IMR-90 (cell line): ENCODE measurements at places on chromosomes 16 and 17. TPM values are rescaled to one million over a fixed set of nuclear protein-coding genes. Genes with fewer than 3 reads are reported as not detected.

COX11 gene
- total RNA-seq = 29.4 and 43.6 TPM in 2 replicates

WNT9B gene
- total RNA-seq = not detected in 2 replicates

OR1F1 gene
- not detected in 2 replicates for total RNA-seq

FADS6 gene
- total RNA-seq = not detected in 2 replicates

CRISPLD2 gene
- 35.0 and 37.5 TPM in 2 replicates for total RNA-seq

CPNE7 gene
- total RNA-seq = 5.0 and 5.4 TPM in 2 replicates

AHSP gene
- total RNA-seq = not detected in 2 replicates

DPEP3 gene
- total RNA-seq = not detected in 2 replicates

TMED6 gene
- total RNA-seq = not detected in 2 replicates

- no peaks in the 10 kb centered on the region for H3K36me3 ChIP-seq
- no peaks in the 10 kb centered on the region for H3K27me3 ChIP-seq
- DNase-seq = no peak
- no peak overlapping the region for H3K27ac ChIP-seq
These were observed 129.1 kb downstream of the STX8 start for GRCh38 chr17:9446528-9446927.

DNA sequence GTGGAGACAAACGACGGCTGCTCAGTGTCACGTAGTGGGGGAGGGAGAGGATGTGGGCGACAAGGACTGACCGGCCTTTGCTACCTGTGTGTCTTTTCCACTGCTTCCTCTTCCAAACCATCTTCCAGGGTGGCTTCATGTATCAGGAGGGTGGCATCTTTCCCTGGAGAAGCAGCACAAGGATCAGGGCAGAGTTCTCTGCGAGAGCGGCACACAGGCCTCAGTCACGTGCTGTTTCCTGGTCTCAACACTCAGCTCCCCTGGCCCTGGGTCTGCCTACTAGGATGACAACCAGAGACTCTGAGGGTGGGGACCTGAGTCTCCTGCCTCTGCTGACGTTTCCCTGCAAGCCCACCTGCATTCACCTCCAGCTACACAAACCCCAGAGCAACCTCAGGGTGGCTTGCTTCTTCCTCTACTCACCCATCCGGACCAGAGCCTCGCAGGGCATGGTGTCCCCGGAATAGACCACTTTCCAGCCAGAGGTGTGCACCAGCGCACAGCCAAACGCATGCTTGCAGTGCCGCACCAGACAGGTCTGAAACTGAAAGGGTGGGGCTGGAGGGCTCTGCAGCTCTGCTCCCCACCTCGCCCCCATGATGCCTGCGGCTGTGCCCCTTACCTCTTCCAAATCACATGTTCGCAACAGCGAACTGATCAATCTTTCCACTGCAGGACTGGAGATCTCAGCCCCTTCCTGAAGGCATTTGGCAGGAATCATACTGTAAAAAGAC lies 23.3 kb downstream of the ELAC2 start:
- H3K4me3 ChIP-seq = no peak overlapping the region
- H3K27ac ChIP-seq = no peak overlapping the region
- peaks cover 80% of the 10 kb centered on the region for H3K36me3 ChIP-seq
- no peaks in the 10 kb centered on the region for H3K4me1 ChIP-seq
- DNase-seq = no peak
- H3K27me3 ChIP-seq = no peaks in the 10 kb centered on the region

- H3K4me1 ChIP-seq = no peaks in the 10 kb centered on the region
- H3K27me3 ChIP-seq = no peaks in the 10 kb centered on the region; the same call in 1 of the 2 replicates
- no peak for DNase-seq
- H3K27ac ChIP-seq = no peak overlapping the region
These were observed 13.4 kb upstream of the FAM83G start for GRCh38 chr17:19017804-19018599.

- H3K36me3 ChIP-seq = no peaks in the 10 kb centered on the region
- no peak for DNase-seq
- H3K27ac ChIP-seq = peak overlapping the region; percentile 59
- H3K4me3 ChIP-seq = peak overlapping the region; percentile 66
- peaks cover 14% of the 10 kb centered on the region for H3K4me1 ChIP-seq
- no peaks in the 10 kb centered on the region for H3K27me3 ChIP-seq
These were observed 490 bp downstream of the GID4 start for GRCh38 chr17:18039535-18040260.

- H3K27me3 ChIP-seq = no peaks in the 10 kb centered on the region
- no peaks in the 10 kb centered on the region for H3K4me1 ChIP-seq
- peaks cover 43% of the 10 kb centered on the region for H3K36me3 ChIP-seq
- no peak for DNase-seq
- no peak overlapping the region for H3K4me3 ChIP-seq
- H3K27ac ChIP-seq = no peak overlapping the region
These were observed 16.7 kb downstream of the CCDC57 start for GRCh38 chr17:82195675-82196672.

- DNase-seq = no peak
- no peak overlapping the region for H3K27ac ChIP-seq
- peaks cover 11% of the 10 kb centered on the region for H3K4me1 ChIP-seq
- H3K36me3 ChIP-seq = peaks cover 41% of the 10 kb centered on the region
- H3K4me3 ChIP-seq = no peak overlapping the region
These were observed 21.0 kb downstream of the SLC7A6OS start for GRCh38 chr16:68289621-68290329.

DNA sequence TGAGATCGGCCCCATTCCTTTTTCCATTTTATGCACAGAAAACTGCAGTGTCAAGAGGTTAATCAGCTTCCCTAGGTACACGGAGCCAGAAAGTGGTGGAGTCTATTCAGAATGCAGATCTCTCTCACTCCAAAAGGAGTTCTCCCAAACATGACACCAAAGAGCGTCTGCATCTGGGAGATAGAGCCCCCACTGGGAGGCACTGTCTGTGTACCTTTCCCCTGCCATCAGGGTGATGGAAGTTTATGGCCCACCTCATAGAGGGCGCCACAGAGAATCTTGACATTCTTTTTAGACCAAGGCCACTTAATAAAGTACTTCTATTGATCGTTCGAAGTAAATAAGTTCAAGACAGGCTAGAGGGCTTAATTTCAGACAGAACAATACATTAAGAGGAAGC lies 493.7 kb upstream of the ERCC4 start:
- no peak overlapping the region for H3K27ac ChIP-seq
- no peaks in the 10 kb centered on the region for H3K36me3 ChIP-seq
- DNase-seq = no peak
- no peaks in the 10 kb centered on the region for H3K27me3 ChIP-seq
- no peaks in the 10 kb centered on the region for H3K4me1 ChIP-seq
- no peak overlapping the region for H3K4me3 ChIP-seq

- DNase-seq = no peak
- H3K4me1 ChIP-seq = no peaks in the 10 kb centered on the region
These were observed 65.0 kb downstream of the CCDC182 start for GRCh38 chr17:57679906-57680695.

GRCh38 chr17:9971991-9972390 lies 66.9 kb upstream of the RCVRN start:
- no peak overlapping the region for H3K27ac ChIP-seq
- peak; percentile 44 for DNase-seq
- H3K4me1 ChIP-seq = peaks cover 16% of the 10 kb centered on the region; the same call in 1 of the 2 replicates

DNA sequence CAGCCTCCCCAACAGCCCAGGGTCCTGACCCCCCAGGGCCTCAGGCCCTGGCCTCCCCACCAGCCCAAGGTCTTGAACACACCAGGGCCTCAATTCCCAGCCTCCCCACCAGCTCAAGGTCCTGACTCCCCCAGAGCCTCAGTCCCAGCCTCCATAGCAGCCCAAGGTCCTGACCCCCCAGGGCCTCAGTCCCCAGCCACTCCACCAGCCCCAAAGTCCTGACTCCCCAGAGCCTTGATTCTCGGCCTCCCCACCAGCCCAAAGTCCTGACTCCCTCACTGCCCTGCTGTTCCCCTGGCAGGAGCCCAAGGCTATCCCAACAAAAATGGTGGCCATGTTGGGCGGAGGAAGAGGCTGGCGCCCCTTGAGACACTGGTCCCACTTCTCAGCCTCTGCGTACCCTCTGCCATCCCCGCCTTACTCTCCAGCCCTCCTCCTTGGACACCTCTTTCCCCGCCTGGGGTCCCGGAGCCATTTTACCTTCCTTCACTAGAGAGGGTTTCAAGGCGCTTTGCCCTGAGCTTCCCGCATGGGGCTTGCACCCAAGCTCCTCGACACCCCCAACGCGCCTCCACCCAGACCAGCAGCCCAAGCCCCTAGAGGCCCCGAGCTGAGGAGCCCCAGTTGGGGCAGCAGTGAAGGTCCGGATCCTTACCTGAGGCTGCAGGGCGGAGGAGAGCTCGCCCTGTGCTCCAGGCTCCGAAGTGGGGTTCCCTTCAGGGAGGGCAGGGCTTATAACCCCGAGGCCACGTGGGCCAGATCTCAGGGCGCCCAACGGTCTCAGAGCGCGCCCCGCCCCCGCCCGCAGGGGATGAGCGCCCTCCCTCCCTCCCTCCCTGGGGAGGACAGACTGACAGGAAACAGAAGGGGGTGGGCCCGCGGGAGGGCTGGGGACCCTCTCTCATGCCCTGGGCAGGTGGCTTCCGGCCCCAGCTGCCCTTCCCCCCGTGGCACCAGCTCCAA lies 3.5 kb upstream of the TSPOAP1 start:
- no peak for DNase-seq
- H3K27me3 ChIP-seq = no peaks in the 10 kb centered on the region
- no peak overlapping the region for H3K4me3 ChIP-seq
- H3K4me1 ChIP-seq = peaks cover 16% of the 10 kb centered on the region

- no peak for DNase-seq
- H3K27ac ChIP-seq = no peak overlapping the region
- H3K4me1 ChIP-seq = no peaks in the 10 kb centered on the region; the same call in 1 of the 2 replicates
- H3K4me3 ChIP-seq = no peak overlapping the region
- no peaks in the 10 kb centered on the region for H3K36me3 ChIP-seq
These were observed 3.6 kb downstream of the FA2H start for GRCh38 chr16:74770831-74771526.

DNA sequence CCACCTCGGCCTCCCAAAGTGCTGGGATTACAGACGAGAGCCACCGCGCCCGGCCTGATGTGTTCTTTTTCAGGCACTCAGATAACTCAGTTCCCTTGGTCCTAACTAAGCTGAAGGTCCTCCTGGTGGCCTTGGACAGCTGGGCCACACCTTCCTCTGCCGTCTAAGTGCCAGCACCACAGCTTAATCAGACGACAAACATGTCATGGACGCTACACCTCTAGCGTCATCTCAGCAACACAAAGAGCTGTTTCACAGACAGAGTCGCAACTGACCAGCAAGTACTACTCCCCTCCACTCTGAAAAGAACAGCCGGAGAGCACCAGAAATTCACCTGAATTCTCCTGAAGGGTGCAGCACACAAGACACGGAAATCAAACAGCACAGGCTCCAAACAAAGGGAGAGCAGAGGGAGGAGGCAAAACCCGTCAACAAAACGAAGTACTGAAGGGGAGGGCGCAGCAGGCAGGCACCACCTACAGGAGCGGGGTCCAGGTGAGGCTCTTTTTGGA lies 4.4 kb downstream of the TRAP1 start:
- no peaks in the 10 kb centered on the region; the same call in 1 of the 2 replicates for H3K4me1 ChIP-seq
- no peaks in the 10 kb centered on the region for H3K27me3 ChIP-seq
- no peak overlapping the region for H3K4me3 ChIP-seq
- no peak for DNase-seq

DNA sequence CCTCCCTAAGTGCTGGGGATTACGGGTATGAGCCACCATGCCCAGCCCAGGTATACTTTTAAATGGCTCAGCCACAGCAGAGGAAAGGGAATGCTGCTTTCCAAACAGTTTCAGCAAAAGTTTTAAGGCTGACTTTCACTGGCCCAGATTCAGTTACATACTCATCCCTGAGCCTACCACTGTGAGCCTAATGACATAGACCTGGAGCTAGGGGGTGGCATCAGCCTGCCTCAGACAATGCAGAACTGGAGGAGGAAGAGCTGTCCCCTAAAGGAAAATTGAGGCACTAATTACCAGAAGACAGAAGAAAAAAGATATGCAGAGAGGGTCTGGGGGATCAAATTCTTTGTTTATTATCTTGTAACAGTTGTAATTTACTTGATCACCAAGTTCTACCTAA lies 43.9 kb downstream of the HS3ST4 start:
- no peaks in the 10 kb centered on the region for H3K27me3 ChIP-seq
- H3K4me1 ChIP-seq = no peaks in the 10 kb centered on the region
- H3K36me3 ChIP-seq = no peaks in the 10 kb centered on the region
- no peak overlapping the region for H3K27ac ChIP-seq

GRCh38 chr16:11980136-11980844 lies 3.8 kb downstream of the SNX29 start:
- no peak overlapping the region for H3K4me3 ChIP-seq
- H3K27me3 ChIP-seq = no peaks in the 10 kb centered on the region
- no peak for DNase-seq
- no peak overlapping the region for H3K27ac ChIP-seq
- peaks cover 3% of the 10 kb centered on the region; the same call in 1 of the 2 replicates for H3K4me1 ChIP-seq

DNA sequence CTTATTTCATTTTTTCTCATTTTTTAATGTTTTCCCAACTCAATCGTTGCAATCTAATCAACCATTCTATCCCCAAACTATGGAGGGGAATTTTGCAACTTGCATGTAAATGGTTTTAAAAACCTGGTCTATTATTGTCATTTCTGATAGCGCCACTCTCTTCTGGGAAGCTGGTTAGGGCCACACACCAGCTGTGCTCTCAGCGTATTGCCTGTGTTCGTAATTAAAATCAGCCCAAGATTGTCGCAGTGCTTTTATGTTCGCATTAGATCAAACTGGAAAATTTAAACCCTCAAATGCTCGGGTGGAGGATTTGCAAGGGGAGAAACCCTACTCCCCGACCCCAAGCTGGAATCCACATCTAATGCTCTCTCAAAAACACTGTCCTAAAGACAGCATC lies 123.5 kb upstream of the CACNG5 start:
- no peak for DNase-seq
- H3K27ac ChIP-seq = no peak overlapping the region
- H3K4me1 ChIP-seq = no peaks in the 10 kb centered on the region
- H3K27me3 ChIP-seq = no peaks in the 10 kb centered on the region
- no peak overlapping the region for H3K4me3 ChIP-seq
- H3K36me3 ChIP-seq = peaks cover 8% of the 10 kb centered on the region

DNA sequence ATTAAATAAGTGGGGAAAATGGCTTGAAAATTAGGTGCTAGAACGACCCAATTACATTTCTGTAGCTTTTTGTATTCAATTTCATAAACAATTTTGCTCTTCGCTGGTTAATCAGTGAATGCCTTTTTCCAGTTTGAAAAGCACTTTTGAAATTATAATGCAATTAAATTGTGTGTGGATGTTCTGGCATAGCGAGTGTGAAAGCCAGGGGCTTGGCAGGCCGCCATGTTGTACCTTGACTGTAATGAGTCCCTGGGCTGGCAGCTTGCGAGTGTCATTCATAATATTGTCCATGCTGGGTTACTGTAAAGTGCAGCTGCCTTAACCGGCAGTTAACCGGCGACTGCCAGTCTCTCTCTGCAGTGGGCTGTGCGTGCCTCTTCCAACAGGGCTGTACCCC lies 177.8 kb downstream of the CCDC182 start:
- 0 out of 2 replicates have a peak, but pooled peaks cover 2% of the 10 kb centered on the region for H3K4me1 ChIP-seq
- no peak overlapping the region for H3K4me3 ChIP-seq
- H3K27ac ChIP-seq = no peak overlapping the region
- no peaks in the 10 kb centered on the region for H3K36me3 ChIP-seq
- no peak for DNase-seq
- H3K27me3 ChIP-seq = no peaks in the 10 kb centered on the region

- H3K27ac ChIP-seq = no peak overlapping the region
- H3K27me3 ChIP-seq = no peaks in the 10 kb centered on the region
These were observed 13.9 kb downstream of the NTN1 start for GRCh38 chr17:9035249-9035648.

GRCh38 chr17:4942760-4943508 lies 2.9 kb downstream of the RNF167 start:
- peaks cover 46% of the 10 kb centered on the region for H3K36me3 ChIP-seq
- DNase-seq = no peak
- no peak overlapping the region for H3K4me3 ChIP-seq
